ENCODE measurements at places on chromosomes 3 and 15.

GRCh38 chr15:59174835-59175831 is 31.5 kb upstream of the LDHAL6B start:
- DNase-seq = peak; percentile 76

- no peak for DNase-seq
These were observed 48.5 kb downstream of the HERC2 start for GRCh38 chr15:28273468-28273867.

DNA sequence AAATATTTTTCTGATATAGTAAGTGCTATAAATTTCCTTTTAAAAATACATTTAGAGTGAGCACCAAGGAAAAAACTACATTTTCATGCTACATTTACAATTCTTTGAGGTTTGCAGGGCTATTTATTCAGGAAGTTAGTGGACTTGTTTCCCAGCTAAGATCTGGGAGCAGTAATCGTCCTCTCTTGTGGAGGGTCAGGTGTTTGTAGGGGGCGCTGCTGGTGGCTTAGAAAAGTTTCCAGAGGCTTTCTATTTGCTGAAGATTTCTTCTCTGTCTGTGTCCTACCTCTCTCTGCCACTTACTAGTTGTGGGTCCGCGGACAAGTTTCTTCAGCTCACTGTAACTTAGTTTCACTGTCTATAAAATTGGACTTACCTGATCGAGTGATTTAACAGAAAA is 163.9 kb downstream of the PEX5L start:
- no peak for DNase-seq

DNA sequence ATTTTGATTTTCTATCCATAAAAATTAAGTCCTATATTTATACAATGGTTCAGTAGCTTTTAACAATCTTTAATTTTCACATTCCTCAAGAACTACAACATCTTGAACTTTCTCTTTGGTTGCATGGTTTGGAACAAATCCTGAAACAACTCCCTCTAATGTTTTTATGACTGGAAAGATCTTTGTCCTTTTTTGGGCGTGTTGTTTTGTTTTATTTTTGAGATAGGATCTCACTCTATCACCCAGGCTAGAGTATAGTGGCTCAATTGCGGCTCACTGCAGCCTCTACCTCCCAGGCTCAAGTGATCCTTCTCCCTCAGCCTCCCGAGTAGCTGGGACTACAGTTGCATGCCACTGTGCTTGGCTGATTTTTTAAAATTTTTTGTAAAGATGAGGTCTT is 4.0 kb downstream of the STX19 start:
- no peak for DNase-seq

DNA sequence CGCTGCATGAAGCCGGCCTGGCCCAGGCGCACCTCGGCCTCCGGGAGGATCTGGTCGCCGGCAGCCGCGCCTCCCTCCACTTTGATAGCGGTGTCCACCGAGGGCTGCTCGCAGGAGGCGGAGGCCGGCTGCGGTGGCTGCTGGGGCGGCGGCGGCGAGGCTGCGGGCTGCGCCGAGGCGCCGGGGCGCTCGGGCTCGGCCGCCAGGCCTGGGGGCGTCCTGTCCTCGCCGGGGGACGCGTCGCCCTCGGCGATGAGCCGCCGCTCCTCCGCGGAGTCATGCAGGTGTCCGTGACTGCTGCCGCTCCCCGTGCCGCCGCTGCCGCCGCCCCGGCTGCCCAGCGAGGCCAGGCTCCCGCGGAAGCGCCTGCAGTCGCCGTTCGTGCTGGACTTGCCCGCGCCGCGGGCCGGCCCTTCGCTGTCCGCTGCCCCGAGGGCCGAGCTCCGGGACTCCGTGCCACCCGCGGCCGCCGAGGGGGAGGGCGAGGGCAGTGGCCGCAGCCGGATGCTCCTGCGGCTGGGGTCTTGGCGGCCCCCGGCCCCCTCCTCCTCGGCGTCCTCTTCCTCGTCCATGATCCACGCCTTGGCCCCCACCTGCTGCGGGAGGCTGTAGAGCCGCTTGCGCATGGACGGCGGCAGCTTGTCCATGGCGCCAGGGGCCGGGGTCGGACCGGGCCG is 996 bp downstream of the HCN4 start:
- peak; percentile 62 for DNase-seq

DNA sequence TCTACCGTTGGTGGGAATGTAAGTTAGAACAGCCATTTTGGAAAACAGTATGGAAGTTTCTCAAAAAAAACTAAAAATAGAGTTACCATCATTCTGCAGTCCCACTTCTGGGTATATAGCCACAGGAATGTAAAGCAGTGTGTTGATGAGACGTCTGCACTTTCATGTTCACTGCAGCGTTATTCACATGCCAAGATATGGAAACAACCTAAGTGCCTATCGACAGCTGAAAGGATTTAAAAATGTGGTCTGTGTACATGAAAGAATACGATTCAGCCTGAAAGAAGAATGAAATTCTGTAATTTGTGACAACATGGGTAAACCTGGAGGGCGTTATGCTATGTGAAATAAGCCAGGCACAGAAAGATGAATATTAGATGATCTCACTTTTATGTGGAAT is 157.7 kb downstream of the THSD4 start:
- DNase-seq = no peak

DNA sequence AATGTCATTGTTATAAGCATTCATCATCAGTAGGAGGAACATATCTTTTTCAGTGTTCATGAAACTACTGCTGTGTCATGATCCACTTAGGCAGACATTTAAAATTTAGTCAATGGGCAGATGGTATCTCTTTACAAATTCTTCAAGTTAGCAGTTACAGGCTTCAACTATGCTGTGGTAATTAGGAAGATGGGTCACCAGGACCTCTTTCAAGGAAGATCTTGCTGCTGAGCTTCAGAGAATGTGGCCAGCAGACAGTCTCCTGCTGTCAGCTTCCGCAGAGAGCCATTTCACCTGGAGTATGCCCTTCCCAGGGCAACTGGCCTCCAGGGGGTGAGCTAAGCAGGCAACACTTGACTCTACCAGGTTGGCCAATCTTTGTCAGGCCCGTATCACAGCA is 19.4 kb downstream of the IFT57 start:
- DNase-seq = no peak

GRCh38 chr3:193052354-193053045 is 134.8 kb upstream of the MB21D2 start:
- peak; percentile 72 for DNase-seq

- DNase-seq = no peak
These were observed 15.4 kb downstream of the CCDC54 start for GRCh38 chr3:107392549-107393165.

DNA sequence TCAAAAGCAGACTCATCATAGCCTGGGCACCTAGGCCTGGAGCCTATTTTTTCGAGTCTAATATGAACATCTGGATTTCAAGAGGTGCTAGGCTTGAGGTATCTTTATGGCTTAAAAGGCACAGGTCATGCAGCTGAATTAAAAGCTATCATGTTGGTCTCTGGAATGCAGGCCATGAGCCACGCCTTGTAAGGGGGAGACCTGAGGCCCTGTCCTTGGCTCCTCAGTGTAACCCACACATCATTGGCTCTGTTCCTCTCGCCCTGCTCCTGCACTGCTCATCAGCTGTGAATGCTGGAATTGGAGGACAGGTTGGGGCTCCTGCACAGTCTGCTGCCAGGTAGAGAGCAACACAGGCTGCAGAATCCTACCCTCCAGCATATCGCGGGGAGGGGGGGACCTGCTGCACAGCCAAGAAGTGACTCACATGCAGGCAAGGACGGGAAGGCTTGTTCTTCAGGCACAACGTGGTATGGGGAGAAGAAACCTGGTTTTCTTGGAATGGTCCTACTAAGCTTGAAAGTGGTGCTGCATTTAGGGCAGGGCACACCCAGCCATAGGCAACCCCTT is 146.0 kb downstream of the CHST2 start:
- DNase-seq = no peak

DNA sequence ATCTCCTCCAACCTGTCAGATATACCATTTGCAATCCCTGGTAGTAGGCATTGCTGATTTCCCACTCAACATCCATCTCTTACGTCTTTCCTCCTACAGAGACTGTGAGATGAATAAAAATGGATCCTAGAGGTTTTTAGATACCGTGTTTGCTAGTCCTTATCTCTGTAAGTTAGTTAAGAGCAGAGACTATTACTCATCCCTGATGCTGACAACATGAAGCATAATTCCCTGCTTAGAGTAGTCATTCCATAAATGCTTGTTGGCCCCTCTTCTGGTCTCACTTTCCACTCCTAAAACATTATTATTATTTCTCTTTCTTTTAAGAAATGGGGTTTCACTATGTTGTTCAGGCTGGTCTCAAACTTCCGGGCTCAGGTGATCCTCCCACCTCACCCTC is 136.2 kb downstream of the RTP4 start:
- no peak for DNase-seq

- DNase-seq = no peak
These were observed 64.8 kb upstream of the BHLHE40 start for GRCh38 chr3:4914464-4914863.

- peak; percentile 3 for DNase-seq
These were observed 148.8 kb upstream of the TRIM42 start for GRCh38 chr3:140529096-140529495.

DNA sequence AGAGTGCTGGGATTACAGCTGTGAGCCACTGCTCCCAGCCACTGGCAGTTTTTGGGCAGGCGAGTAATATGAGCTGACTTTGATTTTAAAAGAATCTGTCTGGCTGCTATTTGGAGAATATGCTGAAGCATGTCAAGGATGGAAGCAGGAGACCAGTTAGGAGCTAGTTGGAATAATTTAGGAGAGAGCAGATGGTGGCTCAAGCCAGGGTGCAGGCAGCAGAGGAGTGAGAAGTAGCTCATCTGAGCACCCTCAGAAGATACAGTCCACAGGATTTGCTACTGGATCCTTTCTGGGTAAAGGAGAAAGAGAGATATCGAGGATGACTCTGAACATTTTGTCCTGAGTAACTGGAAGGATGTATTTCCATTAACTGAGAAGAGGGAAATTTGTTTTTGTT is 30.4 kb upstream of the BDH1 start:
- DNase-seq = no peak

GRCh38 chr3:181533811-181534210 is 177.9 kb upstream of the SOX2 start:
- DNase-seq = no peak

- DNase-seq = no peak
These were observed 121.3 kb upstream of the WNT5A start for GRCh38 chr3:55608301-55608937.

DNA sequence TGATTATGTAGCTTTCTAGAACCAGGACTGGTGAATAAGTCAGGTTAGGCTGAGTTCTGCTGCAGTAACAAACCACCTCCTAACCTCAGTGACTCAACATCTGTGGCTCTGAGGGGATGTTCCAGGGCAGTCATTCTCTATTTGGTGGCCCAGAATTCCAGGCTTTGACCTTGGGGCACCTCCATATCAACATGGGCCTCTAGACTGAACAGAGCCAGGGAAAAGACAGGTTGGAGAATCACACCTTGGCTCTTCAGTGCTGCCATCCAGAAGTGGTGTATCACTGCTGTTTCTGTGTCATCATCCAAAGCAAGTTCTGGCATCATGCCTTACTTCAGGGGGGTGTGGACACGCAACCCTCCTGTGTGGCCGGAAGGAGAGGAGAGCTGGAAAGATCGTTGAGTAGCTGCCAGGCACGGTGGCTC is 15.3 kb downstream of the ZBTB47 start:
- no peak for DNase-seq

- no peak for DNase-seq
These were observed 78.5 kb upstream of the CHD2 start for GRCh38 chr15:92821491-92822116.

DNA sequence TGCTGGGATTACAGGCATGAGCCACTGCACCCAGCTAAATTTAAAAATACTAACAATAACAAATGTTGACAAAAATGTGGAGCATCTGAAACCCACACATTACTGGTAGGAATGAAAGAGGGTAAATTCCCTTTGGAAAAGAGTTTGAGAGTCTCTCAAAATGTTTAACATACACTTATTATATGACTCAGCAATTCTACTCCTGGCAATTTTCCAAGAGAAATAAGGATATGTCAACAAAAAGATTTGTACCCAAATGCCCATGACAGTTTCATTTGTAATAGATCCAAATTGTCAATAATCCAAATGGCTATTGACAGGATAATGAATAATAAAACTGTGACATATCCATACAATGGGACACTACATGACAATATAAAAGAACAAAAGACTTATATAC is 9.0 kb downstream of the HCLS1 start:
- no peak for DNase-seq

DNA sequence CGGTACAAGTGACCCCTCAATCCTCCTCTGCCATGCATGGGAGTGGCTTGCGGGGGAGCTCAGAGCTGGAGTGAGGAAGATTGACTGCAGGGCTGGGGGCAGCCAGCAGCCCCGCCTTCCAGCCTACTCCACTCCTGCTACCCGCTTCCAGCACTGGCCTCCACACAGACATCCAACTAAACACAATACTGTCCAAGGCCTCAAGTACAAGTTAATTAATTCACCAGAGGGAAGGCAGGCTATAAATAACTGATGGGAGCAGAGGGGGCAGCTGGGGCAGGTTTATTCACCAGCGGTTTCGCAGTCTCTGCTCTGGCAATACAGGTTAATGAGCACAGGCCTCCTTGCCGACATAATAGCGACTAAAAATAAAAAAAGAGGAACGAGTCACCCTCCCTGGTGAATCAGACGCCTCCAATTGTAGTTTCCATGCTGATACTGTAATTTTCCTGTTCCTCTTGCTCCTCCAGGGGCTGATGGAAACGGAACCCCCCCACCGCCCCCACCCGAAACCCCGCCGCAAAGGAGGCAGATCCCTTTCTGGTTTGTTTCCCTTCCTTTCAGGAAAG is 166.4 kb upstream of the TLE3 start:
- DNase-seq = no peak

DNA sequence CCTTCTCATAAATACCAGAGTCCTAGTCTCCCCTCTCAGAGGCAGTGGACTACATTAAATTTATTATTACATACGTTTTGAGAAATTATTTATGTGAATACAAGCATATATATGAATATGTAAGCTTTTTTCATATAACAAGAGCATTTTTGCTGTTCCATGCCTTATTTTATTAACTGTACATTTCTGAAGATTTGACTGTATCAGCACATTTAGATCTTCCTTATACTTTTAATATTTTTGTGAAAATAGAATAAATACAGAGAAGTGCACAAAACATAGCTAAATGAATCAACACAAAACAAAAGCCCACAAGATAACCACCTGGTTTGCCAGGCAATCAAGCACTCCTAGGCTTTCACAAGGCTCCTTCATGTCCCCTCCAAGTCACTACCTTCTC is 27.8 kb downstream of the HHLA2 start:
- no peak for DNase-seq

- no peak for DNase-seq
These were observed 231.0 kb upstream of the TLE3 start for GRCh38 chr15:70328679-70329115.

- no peak for DNase-seq
These were observed 1120.0 kb downstream of the IGSF11 start for GRCh38 chr3:117914540-117915100.

- DNase-seq = no peak
These were observed 9.0 kb upstream of the APBA2 start for GRCh38 chr15:28876845-28877185.

DNA sequence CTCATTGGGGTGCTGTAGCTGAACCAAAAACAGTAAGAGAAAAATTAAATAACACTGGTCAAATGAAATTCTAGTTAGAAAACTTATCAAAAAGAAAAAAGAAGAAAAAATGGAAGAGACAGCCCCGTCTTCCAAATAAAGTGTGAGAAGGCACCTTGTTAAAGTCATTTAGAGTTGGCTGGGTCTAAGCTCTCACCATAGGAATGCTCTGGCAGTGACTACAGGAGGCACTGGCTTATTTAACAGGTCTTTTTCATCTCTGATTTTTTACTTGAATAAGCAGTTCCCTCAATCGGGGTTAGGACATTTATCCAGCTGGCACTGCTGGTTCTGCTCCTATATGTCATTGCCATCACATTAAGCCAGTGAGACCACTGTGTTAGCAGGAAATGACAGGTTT is 1.6 kb upstream of the ABI3BP start:
- DNase-seq = no peak
